Epithelial cell of alveolus of lung (primary cell): ENCODE measurements at places on chromosomes 3 and 15. TPM values are rescaled to one million over a fixed set of nuclear protein-coding genes. Genes with fewer than 3 reads are reported as not detected.

The ARL6IP5 gene
- 132 and 179 TPM in 2 replicates for total RNA-seq

The CPB1 gene
- total RNA-seq = under 0.01 TPM in 1 of 2 replicates, not detected in the other

The GCSAM gene
- total RNA-seq = not detected in 2 replicates

The MUC4 gene
- 0.39 TPM in 1 of 2 replicates, not detected in the other for total RNA-seq

The COX5A gene
- 135 and 146 TPM in 2 replicates for total RNA-seq

The HIGD1A gene
- total RNA-seq = 78.2 and 161 TPM in 2 replicates

The HEXA gene
- total RNA-seq = 96.6 and 148 TPM in 2 replicates

The GRIP2 gene
- total RNA-seq = under 0.01 TPM in 1 of 2 replicates, not detected in the other

The VILL gene
- total RNA-seq = 2.7 and 5.5 TPM in 2 replicates

The ROPN1 gene
- not detected in 2 replicates for total RNA-seq

The KCNMB2 gene
- 0.39 TPM in 1 of 2 replicates, not detected in the other for total RNA-seq

The C15orf62 gene
- not detected in 2 replicates for total RNA-seq

The KIF15 gene
- 4.9 and 7.6 TPM in 2 replicates for total RNA-seq

The GOLGA8G gene
- not detected in 2 replicates for total RNA-seq

The EPB42 gene
- not detected in 2 replicates for total RNA-seq

The RLBP1 gene
- total RNA-seq = not detected in 2 replicates

The ZIC1 gene
- 0.08 TPM in 1 of 2 replicates, not detected in the other for total RNA-seq

The CAND2 gene
- 5.0 and 5.7 TPM in 2 replicates for total RNA-seq

The P3H2 gene
- total RNA-seq = 1.4 and 8.1 TPM in 2 replicates

The C3orf20 gene
- total RNA-seq = under 0.01 TPM in 1 of 2 replicates, not detected in the other

The SLC27A2 gene
- total RNA-seq = 0.13 and 0.24 TPM in 2 replicates

The GRK7 gene
- total RNA-seq = under 0.01 TPM in 1 of 2 replicates, not detected in the other

The GPR149 gene
- total RNA-seq = not detected in 2 replicates

The ABHD10 gene
- total RNA-seq = 24.7 and 30.0 TPM in 2 replicates

The GPR171 gene
- not detected in 2 replicates for total RNA-seq

The SSUH2 gene
- not detected in 2 replicates for total RNA-seq

The TMEM45A gene
- total RNA-seq = 23.9 and 53.7 TPM in 2 replicates

The ERC2 gene
- 1.4 TPM in 1 of 2 replicates, not detected in the other for total RNA-seq

The FOXL2NB gene
- total RNA-seq = 0.78 TPM in 1 of 2 replicates, not detected in the other
